ENCODE measurements at places on chromosomes 16 and 17. TPM values are rescaled to one million over a fixed set of nuclear protein-coding genes. Genes with fewer than 3 reads are reported as not detected.

GRCh38 chr17:76869496-76870376, 1.5 kb downstream of the MGAT5B start:
- DNase-seq, result no peak

DNA sequence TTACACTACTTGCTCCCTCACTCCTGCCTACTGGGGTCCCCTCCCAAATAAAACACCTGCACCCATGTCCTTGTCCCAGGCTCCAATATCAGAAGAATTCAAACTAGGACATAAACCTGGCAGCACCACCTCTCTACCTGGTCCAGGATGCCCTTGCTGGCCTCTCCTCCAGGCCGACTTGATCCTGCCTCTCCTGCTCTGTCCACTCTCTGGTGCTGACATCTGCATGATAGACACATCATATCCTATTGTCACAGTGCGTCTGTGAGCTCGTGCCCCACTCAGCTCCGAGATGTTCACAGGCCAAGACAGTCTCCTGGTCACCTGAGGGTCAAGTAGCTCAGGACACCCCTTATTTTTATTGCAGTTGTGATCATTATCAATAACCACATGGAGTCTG, 31.5 kb upstream of the GRIN2A start:
- no peak for DNase-seq

GRCh38 chr16:78945336-78945735, 655.2 kb downstream of the MAF start:
- DNase-seq, result no peak

DNA sequence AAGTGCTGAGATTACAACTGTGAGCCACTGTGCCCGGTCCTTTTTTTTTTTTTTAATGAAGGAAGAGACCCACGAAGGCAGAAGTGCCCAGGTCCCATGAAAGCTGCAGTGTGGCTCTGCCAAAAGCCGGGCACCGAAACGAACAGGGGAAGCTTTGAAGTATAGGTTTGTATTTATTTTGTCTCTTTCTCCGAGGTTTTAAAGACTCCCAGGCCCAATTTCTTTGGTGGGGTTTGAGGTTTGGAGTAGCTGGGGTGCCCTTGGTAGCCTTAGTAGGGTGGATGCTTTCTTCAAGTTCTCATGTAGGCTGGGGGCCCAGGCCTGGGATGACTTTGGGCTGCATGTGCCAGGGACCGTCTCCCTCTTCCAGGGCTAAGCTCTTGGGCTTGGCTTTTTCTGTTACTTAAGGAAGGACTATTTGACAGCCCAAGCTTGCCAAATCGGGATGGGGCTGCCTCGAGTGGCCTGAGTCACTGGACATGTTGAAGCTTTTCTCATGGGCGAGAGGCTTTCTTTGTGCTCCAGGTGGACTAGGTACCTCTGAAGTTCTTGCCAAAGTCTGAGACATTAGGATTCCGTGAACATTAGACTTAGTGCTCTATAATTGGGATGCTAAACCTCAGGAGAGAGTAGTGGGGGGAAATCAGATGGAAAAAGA, 66.3 kb downstream of the WIPI1 start:
- DNase-seq, result peak; percentile 88

The KLHL10 gene
- total RNA-seq, result 0.74 TPM

The CACNG1 gene
- total RNA-seq, result not detected
